Activated T-helper 17 cell treated with anti-CD3 and anti-CD28 coated beads, Interleukin-2, amount 50 U/mL, for 72 hours (primary cell): ENCODE measurements at places on chromosomes 1 and 21. TPM values are rescaled to one million over a fixed set of nuclear protein-coding genes. Genes with fewer than 3 reads are reported as not detected.

GRCh38 chr1:204920967-204921366, 50.3 kb downstream of the NFASC start:
- ATAC-seq, result no peak

- ATAC-seq, result no peak
Measured at GRCh38 chr1:236020359-236021219, 44.3 kb downstream of the NID1 start.

GRCh38 chr1:66088787-66089186, 296.1 kb downstream of the PDE4B start:
- peak; percentile 63 for ATAC-seq

Gene PGLYRP4
- 0.26 TPM for total RNA-seq

Gene RBBP5
- total RNA-seq, result 23.5 TPM

Gene AIRE
- not detected for total RNA-seq

Gene TMEM240
- total RNA-seq, result 2.1 TPM
